ENCODE measurements at places on chromosomes 2 and 18. TPM values are rescaled to one million over a fixed set of nuclear protein-coding genes. Genes with fewer than 3 reads are reported as not detected.

DNA sequence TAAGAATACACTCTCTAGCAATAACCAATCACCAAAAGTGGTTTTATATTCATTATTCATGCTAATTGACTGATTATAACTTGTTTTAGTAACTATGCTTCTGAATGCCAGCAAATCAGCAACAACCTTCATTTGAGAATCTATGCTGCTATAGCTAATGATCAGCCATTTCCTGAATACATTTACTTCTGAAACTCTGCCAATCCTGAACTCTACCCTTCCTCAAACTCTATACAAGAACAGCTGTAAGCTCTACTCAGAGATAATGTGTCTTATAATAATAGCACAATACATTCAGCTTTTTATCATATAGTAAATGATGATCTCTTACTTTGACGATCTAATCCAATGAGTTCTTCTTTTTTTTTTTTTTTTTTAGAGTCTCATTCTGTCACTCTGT, 85.7 kb upstream of the EPAS1 start:
- DNase-seq, result no peak

GRCh38 chr2:205806143-205806905, 124.0 kb downstream of the NRP2 start:
- DNase-seq, result peak; percentile 63

FSHR gene
- not detected for total RNA-seq

GRCh38 chr2:23219666-23220065, 165.3 kb upstream of the KLHL29 start:
- no peak for DNase-seq

- DNase-seq, result no peak
Measured at GRCh38 chr2:118321432-118322105, 233.3 kb downstream of the INSIG2 start.

- no peak for DNase-seq
Measured at GRCh38 chr2:230640540-230641011, 72.1 kb upstream of the CAB39 start.

SKOR2 gene
- total RNA-seq, result 1.3 TPM

DNA sequence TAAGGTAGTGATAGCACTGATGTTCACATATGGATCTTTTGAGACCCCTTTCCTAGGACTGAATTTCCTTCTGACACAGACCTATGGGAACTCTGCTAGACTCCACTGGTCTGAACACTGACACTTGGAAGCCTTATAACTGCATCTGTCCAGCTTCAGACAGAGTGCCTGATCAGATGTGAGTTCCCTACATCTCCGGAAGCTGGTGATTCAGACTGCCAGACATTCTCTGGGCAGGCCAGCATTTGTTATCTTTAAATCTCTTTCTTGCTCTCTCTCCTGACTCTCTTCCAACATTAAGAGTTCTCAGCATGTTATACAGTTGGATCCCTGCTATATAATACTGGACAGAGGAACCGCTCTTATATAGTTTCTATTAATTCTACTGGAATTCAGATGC, 408.5 kb downstream of the ZEB2 start:
- DNase-seq, result peak; percentile 10

IL1RN gene
- 0.44 TPM for total RNA-seq

SCYGR4 gene
- total RNA-seq, result not detected

- no peak for DNase-seq
Measured at GRCh38 chr18:3967359-3968180, 487.5 kb downstream of the DLGAP1 start.

- DNase-seq, result no peak
Measured at GRCh38 chr2:6793371-6793770, 72.3 kb downstream of the CMPK2 start.

DNA sequence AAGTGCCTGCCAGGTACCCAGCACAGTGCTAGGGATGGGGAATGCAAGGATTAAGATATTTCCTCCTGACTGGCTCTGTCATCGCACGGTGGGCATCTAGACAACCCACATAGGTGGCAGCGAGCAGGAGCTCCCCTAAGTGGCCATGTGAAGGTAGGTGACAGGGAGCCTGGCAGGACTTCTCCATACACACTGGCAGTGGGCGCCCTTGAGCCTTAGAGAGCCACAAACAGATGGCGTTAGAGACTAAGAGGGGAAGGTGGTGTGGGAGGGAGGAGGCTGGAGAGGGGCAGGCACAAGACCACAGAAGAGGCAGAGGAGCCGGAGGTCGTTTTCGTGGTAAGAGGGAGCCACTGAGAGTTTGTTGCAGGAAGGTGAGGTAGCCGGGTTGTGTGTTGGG, 15.2 kb downstream of the PRELID3A start:
- DNase-seq, result peak; percentile 14

DNA sequence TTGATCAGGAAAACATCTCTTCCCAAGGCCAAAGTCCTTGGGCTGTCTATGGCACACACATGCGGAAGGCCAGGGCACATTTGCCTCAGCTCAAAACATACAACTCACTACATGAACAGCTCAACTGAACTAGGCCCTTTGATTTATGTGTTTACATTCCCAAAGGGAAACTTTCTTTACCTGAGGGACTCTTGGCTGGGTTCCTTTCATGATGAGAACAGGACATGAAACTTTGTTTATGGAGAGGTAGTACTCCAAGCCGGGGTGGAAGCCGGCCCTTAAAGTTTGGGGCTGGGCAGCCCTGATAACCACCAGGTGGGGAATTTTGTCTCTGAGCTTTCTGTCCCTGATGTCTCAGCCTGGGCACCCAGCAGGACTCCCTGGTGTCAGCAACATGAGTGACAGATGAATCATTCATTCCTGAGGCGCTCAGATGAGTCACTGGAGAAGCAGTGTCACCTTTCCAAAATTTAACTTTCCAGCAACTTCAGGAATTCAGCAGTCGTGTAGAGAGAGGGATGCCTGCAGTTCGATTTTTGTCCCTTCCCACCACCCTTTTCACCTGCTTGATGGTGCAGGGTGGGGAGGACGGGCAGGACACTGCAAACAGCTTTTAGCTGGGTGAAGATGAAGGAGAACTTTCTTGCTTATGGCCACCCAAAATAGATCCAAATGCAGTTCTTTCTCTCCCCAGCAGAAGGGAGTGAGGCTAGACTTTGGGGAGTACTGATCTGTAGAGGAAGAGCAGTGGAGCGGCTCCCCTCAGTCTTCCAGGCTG, 331.6 kb downstream of the DYSF start:
- no peak for DNase-seq

DNA sequence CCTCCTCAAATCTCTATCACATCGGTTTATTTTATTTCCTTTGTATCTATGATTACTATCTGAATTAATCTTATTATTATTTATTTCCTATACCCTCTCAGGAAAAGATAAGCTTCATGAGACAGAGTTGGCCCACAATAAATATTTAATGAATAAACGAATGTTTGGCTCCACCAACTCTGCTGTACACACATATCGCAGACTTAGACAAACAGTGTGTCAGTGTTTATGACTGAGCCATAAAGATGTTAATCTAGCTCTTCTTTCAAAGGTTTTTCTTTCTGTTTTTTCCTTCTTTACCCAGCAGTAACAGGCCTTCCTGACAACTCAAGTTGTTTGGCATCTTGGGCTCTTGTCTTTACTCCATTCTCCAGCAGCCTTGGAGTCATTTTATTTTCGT, 329.5 kb downstream of the CDH2 start:
- no peak for DNase-seq

VAMP8 gene
- 32.3 TPM for total RNA-seq

DNA sequence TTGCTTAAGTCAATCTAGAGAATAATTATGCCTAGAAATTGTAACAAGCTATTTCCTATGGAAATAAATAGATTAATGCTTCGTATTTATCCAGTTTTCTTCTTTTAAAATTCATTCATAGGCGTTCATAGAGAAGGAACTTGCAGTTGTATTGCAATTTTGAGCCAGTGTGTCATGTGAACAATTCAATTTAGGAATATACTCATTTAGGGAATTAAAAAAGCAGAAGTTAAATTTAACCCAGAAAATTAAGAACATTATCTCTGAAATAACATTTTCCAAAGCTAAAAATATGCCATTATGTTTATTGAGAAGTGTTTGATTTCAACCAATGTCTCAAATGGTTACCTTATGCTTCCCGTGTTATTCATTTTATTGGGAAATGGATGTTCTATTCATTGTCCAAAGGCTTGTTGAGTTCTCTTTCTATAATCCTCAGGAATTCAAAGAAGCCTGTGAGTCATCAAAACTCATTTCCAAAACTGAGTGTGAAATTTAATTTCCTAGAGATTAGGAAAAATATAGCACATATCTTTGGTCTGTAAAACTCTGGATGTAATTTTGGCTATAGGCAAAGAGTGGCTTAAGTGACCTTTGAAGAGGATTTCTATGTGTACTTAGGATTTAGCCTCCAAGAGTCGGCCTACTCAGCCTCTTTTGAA, 99.7 kb downstream of the SLC8A1 start:
- no peak for DNase-seq

DNA sequence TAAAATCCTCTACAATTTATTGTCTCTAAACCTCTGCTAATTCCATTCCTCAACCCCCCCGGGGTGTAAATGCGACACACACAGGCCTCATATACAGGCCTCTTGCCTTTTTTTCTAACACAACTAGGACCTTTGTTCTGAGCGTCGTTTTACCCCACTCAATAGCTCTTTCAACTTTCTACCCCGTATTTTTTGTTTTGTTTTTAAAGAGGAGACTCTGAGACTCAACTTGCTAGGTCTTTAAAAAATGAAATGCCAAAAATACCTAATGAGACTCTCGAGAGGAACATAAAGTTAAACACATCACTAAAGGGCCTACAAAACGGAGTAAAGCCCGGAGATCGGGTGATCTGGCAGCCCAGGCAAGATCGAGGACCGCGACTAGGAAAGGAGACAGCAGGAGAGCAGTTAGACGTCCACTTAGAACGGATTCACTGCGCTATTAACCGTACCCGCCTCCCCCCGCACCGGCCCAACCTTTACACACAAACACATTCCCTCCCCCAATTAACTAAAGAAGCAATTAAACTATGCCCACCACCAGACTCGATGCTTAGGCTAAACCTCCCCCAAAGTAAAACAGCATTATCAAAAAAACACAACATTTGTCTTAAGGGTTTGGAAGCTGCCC, 1.7 kb downstream of the TRIP12 start:
- no peak for DNase-seq

- DNase-seq, result no peak
Measured at GRCh38 chr2:191015831-191016230, 1.9 kb upstream of the STAT1 start.

DNA sequence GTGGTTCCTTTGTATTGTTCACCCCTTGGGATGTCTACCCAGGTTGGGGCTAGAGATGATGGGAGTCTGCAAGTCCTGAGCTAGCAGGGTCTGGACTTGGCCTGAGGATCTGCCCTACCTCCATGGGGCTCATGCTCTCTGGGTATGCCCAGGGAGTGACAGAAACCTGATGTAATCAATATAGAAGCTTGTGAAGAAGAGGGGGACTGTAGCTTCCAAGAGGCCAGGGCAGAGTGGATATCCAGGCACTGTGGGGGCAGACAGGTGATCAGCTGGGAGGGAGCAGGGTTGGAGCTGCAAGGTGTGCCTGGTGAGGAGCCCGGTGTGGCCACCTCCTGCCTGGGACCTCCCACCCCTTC, 164.2 kb downstream of the CTIF start:
- no peak for DNase-seq

FAP gene
- total RNA-seq, result 27.6 TPM

DNA sequence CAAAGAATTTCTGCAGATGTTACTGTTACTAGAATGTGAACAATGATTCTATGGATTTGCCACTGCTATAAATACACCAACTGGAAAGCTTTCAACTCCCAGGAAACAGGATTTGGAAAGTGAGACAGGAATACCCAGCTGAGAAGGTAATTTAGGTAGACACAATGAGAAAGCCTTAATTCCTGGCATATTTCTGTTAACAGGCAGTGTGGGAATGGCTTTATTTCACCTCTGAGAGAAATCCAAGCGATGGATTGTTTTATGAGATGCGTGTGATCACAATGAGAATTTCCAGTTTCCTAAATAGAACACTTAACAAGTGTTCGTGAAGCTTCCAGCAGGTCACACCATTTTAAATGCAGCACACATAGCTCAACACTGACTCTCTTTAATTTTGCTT, 133.0 kb downstream of the SLC8A1 start:
- DNase-seq, result peak; percentile 84

DNA sequence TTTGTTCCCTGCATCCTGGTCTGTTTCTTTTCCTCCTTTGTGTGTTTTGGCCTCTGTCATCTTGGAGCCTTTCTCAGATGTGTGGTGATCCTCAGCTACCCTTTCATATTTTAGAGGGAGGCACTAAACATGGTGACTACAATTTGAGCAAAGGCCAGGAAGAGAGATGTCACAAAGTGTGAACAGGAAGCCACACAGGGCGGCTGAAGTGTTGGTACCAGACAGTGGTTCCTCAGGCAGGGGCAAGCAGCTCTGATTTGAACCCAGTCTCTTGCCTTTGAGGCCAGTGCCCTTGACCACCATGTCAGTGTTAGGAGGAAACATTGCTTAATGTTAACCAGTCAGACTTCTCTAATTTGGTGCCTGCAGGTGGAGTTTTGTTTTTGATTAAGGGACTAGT, 9.2 kb downstream of the LRRFIP1 start:
- no peak for DNase-seq

OTOF gene
- total RNA-seq, result 1.6 TPM

DNA sequence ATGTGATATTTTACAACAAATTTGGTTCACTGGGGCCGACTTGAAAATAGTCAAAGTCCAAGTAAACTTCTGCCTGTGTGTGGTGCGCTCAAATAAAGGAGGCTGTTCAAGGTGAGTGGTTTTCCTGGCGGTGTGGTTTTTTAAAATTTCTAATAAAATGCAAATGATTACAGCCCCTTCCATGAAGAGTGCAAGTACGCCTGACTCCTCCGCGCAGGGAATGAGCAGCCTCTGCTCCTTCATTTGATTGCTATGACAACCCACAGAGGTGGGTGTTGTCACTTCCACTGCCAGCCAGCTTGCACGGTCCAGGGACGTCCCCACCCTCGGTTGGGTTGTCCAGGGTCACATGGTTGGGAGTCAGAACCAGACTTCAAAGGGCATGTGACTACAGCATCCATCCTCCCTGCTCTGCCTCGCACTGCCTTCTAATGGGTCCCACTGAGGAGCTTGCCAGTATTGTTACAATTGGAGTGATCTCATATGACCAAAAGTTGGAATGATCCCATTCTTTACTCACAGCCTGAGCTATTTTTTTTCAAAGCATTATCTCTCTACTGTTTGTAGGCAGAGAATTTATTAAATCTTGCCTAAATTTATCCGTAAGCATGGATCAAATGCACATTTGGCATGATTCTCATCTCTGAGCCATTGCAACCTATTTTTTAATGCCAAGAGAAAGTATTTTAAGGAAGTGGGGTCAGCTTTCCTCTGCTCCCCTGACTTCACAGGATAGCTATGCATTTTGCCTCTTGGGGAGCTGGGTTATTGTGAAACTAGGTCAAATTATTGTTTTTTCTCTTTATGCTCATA, 121.3 kb downstream of the AGAP1 start:
- DNase-seq, result no peak

CNNM4 gene
- 5.1 TPM for total RNA-seq

DNA sequence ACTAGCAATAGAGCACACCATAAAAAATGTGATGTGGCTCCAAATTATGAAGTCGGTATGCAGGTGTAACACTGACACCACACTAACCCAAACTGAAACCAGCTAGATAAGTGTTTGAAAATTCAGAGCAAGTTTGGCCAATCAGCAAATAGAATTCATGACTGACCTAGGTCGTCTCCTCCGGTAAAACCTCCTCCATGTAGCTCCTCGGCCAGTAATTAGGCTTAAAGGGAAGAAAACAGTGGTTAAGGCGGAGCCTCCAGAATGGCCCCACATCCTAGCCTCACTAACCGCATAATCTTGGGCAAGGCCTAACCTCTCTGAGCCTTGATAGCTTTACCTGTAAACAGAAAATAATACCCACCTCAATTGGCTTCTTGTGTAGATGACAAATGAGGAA, 30.1 kb downstream of the C1D start:
- DNase-seq, result no peak

ALPI gene
- total RNA-seq, result 0.20 TPM

SERPINB11 gene
- total RNA-seq, result not detected

TFCP2L1 gene
- 0.50 TPM for total RNA-seq

- no peak for DNase-seq
Measured at GRCh38 chr2:41321351-41321750, 726.5 kb upstream of the PKDCC start.

Measured in spinal cord (tissue), 10 donors.